Posterior cingulate gyrus (tissue), 11 donors: ENCODE measurements at places on chromosomes 13 and 19.

DNA sequence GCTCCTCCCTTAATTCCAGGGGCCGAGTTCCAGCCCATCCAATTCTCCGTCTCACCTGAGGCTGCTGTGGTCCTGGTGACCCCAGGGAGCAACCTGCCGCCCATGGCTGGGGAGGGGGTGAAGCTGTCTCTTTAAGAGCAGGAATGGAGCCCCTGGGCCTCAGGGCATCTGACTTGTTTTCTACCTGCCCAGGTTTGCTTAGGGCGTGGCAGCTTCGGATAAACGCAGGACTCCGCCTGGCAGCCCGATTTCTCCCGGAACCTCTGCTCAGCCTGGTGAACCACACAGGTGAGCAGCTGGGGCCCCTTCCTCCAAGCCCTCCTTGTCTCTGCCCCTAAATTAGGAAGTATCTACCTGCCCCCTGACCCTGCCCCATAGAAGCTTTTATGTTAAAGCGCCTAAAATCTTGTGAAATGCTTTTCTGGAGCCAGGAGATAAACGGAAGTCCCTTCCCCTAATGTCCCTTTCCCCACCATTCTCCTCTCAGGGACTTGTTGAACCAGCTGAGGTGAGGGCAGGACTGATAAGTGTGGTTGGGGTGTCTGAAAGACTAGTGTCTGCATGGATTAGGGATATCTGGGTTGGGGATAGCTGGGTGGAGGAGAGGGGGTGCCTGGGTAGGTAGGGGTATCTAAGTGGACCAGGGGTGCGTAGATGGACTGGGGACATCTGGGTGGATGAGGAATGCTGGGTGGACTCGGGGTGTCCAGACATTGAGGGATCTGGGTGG lies 614 bp downstream of the FXYD3 start:
- no peak for DNase-seq

- no peak for DNase-seq
Measured at GRCh38 chr19:2223959-2224358, 12.2 kb downstream of the PLEKHJ1 start.

DNA sequence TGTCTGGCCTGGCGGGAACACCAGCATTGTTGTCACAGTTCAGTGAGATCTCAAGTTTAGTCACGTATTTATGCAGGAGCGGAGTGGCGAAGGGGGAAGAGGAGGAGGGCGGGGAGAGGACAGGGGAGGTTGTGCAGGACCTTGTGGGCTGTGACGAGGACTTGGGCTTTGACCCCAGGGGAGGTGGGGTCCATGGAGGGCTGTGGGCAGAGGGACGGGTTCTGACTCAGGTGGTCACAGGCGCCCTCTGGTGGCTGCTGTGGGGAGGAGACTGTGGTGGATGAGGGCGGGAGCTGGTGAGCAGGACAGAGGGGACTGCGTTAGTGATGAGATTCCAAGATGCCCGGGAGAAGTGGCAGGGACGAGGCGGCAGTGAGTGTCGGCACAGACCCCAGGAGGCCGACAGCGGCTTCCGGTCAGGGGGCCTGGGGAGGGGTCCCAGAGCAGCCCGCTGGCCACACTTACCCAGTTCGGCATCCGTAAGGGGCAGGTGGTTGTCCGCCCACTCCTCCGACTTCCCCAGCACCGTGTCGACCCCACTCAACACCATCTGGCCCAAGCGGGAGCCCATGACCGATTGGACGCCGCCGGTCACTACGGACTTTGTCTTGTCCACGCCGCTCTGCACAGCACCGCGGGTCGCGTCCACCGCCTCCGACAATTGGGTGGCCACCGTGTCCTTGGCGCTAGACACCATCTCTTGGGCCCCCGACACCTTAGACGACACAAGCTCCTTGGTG lies 15.7 kb downstream of the PLIN3 start:
- peak; percentile 95 for DNase-seq

GRCh38 chr13:39037410-39037879 lies 444 bp downstream of the PROSER1 start:
- no peak for DNase-seq

- no peak for DNase-seq
Measured at GRCh38 chr13:111449041-111449440, 128.6 kb downstream of the TEX29 start.

- no peak for DNase-seq
Measured at GRCh38 chr13:27476943-27477703, 26.8 kb upstream of the MTIF3 start.

- no peak for DNase-seq
Measured at GRCh38 chr19:13906521-13906904, 512 bp downstream of the CC2D1A start.

DNA sequence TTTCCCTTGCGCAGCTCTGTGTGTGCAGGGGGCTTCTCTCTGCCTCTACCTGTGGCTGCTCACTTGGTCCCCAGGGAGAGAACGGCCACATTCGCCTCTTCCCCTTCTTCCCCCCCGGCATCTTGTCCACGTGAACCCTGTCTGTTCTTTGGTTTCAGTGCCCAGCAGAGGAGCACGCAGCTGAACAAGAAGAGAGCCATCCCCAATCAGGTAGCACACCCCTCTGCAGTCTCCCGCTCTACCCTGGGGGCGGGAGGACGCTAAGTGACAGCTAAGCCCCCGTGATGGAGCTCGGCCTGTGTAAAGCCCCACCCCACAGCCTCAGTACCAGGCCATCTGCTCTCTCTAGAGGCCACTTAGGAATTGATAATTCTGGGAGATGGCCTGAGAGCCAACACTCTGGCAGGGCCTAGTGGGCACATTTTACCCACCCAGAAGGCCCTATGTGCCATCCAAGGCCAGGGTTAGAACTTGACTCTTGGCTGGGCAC lies 30.2 kb downstream of the TMED1 start:
- no peak for DNase-seq

GRCh38 chr13:91889641-91890040 lies 491.2 kb downstream of the GPC5 start:
- DNase-seq = no peak
